ENCODE measurements at places on chromosomes 6 and 20. TPM values are rescaled to one million over a fixed set of nuclear protein-coding genes. Genes with fewer than 3 reads are reported as not detected.

- DNase-seq, result no peak
These were observed 165.4 kb downstream of the CDH26 start for GRCh38 chr20:60123652-60124051.

DNA sequence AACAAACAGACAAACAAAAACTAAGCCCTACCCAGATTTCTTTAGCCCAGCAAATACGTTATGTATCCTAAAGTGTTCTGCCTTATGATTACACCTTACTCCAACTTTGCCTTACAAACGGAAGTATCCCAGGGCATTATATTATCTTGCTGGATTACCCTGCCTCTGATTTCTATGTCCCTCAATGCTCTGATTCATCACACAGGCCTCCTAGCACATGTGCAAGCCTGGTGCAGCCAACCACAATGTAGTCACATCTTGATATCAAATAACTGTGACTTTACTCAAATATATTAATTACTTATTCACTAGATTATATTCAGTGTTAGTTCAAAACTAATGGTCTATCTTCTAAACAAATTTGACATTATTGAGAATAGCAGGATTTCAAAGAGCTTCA is 598.6 kb downstream of the TBC1D32 start:
- no peak for DNase-seq

The TOX2 gene
- 1.9 TPM for total RNA-seq

DNA sequence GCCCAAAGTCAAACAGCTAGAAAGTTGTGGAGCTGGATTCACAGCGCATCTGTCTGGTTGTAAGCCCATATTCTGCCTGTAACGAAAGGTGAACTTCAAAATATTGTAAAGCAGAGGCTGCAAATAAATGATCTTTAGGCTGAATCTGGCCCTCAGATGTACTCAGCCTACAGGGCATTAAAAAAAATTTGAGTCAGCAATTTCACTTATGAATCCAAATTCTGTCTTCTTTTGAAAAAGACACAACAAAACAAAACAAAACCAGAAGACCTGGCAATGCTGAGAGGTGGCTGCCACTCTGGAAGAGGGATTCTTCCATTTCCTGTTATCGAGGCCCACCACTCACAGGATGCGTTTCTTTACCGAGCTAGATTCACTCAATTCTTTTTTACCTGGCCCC is 7.1 kb downstream of the LAMA4 start:
- no peak for DNase-seq

DNA sequence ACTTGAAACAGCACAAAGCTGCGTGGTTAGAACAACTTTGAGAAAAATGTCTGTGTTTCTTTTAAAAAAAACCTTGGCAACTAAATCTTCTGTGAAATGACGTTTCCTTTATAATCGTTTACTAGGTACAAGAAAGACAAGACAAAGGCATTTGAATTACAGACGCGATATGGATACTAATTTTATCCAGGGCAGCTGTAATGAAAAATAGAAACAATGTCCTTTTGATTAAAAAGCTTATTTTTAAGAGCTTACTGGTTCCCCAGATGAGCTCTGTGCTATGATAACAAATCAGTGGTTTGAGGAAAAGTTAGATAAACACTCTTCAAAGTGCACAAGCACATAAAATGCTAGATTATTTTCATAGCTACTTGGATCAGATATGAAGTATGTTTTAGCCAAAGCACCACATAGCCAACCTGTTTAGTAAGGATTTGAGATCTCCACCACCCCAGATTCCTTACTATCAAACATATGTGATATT is 1.6 kb upstream of the SYNCRIP start:
- DNase-seq, result no peak

Data from activated CD8-positive, alpha-beta memory T cell treated with anti-CD3 and anti-CD28 coated beads, Interleukin-2, amount 10 ng/mL, durations not matched to agents 7 days and 5 days (primary cell).